ENCODE measurements at places on chromosomes 7 and 10.

- DNase-seq = no peak
Measured at GRCh38 chr7:64793106-64793755, 997 bp upstream of the ZNF138 start.

- DNase-seq = no peak
Measured at GRCh38 chr10:17385066-17385465, 69.3 kb downstream of the ST8SIA6 start.

DNA sequence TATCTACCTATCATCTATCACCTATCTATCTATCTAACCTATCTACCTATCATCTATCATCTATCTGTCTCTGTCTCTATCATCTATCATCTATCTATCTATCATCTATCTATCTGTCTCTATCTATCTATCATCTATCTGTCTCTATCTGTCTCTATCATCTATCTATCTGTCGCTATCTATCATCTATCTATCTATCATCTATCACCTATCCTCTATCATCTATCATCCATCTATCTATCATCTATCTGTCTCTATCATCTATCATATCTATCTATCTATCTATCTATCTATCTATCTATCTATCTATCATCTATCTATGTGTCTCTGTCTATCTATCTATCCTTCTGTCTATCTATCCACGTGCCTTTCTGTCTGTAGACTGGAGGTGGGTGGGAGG lies 59.5 kb upstream of the FAM20C start:
- no peak for DNase-seq

GRCh38 chr7:7976677-7977076 lies 8.1 kb downstream of the GLCCI1 start:
- no peak for DNase-seq

DNA sequence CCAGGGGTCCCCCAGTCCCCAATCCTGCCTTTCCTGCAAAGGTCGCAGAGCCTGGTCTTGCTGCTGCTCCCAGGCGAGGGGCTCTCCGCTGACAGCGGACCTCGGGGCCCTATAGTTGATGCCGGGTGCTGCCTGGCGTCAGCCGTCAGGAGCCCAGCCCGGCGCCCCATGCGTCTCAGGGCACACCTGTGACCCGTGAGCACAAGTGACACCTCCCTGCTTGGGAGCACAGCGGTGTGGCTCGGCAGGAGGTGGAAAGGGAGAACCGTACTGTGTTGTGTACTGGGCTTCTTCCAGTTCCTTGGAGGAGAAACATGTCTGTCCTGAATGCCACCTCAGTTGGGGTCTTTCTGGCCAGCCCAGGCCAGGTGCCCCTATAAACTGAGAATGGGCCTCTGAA lies 56.7 kb downstream of the LHPP start:
- DNase-seq = no peak

- DNase-seq = no peak
Measured at GRCh38 chr10:77682393-77683087, 44.9 kb upstream of the KCNMA1 start.

GRCh38 chr7:126700807-126701604 lies 551.7 kb downstream of the GRM8 start:
- no peak for DNase-seq

DNA sequence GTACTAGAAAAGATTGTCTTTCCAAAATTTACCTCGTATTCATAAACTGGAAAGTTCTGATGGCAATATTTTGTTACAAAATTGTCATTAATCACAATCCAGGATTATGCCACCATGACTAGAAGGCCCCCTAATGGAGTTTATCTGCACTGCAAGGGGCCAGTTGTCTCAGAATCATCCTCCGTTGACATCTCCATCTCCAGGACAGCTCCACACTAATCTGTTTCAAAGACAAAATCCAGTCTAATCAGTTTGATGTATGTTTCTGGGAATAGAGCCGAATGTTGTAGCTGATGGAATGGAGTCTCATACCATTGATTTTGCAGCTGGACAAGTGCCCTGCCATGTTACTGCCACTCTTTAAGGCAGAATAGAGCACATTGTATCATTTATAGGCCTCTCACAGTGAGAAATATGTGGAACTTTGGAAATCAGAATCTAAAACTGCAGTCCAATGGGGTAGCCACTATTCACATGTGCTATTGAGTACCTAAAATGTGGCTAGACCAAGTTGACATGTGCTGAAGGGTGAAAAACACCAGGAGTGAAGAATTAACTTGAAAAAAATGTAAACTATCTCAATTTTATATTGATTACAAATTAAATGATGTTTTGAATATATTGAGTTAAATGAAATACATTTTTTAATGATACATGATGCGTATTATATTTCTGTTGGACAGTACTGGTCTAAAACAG lies 38.3 kb upstream of the TOMM7 start:
- DNase-seq = no peak

DNA sequence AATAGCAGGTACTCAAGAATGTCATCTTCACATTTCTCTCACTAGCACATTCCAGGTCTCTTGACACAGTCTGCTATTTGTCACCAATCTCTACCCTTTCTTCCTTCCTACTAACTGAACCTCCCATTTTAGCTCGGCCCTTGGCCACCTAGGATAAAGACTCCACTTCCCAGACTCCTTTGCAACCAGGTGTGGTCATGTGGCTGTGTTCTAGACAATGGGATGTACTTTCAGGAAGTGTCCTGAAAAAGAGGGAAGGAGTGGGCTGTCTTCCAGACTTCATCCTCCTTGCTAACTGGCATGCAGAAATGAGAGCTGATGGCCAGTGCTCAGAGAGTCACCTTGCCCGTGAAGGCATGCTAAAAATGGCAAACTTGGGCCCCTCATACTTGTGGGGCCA lies 139.2 kb downstream of the AMPH start:
- DNase-seq = no peak

DNA sequence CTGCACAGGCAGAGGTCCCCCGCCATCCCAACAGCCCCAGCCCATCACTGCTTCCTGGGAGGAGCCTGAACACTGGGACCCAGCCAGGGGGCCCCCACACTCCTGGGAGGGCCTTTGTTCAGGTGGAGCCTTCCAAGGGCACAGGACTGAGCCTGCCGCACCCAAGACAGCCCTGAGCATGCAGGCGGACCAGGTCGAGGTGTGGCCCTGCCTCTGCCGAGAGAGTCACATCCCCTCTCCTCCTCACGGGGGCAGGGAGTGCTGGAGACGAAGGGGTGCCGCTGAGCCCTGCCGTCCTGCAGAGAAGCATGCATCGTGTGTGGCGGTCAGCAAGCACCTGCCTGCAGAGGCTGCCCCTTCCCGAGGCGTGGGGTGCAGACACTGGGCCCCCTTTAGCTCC lies 7.3 kb upstream of the MAFK start:
- no peak for DNase-seq

DNA sequence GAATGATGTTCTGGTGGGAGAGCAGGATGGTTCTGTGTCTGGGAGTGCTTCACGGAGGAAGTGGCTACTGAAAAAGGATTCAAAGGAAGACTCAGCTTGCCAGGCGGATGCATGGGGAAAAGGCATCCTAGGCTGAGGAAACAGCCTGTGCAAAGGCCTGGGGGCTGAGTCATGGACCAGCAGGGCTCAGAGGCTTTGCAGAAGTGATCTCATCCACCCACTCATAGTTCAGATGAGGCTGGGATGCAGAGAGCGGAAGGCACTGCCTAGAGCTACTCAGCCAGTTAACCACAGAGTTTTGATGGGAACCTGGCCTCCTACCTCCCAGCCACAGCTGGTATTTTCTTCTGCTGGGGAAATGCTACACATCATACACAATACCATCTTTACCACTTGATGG lies 15.8 kb upstream of the ADAMTS14 start:
- no peak for DNase-seq

DNA sequence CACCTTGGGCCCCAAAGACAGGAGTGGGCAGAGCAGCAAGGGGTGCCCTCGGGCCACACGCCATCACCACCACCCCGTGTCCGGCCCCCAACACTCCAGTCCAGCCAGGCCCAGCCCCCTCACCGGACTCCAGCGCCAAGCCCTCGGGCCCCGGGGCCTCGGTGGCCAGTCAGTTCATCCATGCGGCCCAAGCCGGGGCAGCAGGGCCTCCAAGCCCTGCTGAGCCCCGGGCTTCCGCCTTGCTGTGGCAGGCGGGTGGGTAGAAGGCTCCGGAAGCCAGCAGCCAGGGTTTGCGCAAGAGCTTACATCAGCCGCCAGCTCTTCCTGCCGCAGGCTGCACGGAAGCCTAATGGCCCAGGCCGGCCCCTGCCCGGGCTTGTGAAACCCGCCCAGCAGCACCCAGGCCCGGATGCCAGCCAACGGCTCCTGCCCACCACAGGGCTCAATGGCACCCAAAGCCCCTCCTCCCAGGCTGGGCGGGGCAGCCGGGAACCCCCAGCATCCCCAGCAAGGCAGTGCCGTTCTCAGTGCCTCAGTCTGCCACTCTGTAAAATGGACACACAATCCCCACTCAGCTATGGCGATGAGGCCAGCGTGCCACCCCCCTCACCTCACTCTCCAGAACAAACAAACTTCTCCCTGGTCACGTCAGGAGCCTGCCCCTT lies 26.5 kb downstream of the TNRC18 start:
- DNase-seq = no peak

- DNase-seq = no peak
Measured at GRCh38 chr7:104901240-104901619, 112.8 kb upstream of the KMT2E start.

GRCh38 chr7:7416031-7416858 lies 119.4 kb downstream of the COL28A1 start:
- DNase-seq = no peak

- no peak for DNase-seq
Measured at GRCh38 chr10:52979295-52979990, 206.9 kb upstream of the MBL2 start.

DNA sequence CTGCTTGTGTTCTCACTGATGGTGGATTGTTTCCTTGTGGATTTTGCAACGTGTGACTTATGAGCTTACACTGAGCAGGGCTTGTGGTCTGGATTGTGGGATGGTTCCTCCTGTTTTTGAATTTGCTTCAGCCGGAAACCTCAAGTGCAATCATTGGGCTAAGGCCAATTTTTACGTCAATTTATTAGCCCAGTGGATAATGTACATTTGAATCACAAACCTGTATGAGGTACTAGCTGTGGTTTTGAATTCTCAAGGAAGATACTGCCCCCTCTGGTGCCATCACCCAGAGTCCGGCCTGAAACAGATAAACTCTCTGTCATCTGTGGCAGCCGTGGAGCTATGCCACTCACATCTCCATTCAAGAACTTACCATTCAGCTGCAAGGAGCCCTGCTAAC lies 7.3 kb upstream of the ZNF777 start:
- DNase-seq = no peak

DNA sequence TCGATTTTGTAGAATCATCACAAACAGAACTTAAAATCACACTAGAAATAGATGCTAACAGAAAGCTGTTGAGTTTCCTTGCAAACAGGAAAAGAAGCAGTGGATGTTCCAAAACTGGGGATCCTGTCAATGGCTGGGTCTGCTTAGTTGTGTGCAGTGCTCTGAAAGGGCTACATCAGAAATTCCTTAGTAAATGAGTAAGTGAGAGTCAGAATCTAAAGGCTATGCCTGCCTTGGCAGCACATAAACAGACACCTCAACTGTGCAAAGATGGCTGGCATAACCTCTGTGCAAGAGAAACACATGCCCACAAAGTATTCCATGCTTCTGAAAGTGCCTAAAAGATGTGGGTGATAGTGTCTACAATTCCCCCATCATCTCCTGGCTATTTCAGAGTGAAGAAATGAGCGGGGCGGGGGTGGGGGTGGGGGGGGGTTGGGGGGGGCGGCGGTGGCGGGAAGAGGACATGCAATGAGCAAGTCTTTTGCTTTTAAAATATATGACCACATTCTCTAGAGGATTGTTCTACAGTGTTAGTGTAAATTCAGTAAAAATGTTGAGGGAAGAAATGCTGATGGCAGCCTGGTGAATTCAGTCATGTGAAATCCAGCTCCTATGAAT lies 138.1 kb upstream of the LAMB4 start:
- no peak for DNase-seq

DNA sequence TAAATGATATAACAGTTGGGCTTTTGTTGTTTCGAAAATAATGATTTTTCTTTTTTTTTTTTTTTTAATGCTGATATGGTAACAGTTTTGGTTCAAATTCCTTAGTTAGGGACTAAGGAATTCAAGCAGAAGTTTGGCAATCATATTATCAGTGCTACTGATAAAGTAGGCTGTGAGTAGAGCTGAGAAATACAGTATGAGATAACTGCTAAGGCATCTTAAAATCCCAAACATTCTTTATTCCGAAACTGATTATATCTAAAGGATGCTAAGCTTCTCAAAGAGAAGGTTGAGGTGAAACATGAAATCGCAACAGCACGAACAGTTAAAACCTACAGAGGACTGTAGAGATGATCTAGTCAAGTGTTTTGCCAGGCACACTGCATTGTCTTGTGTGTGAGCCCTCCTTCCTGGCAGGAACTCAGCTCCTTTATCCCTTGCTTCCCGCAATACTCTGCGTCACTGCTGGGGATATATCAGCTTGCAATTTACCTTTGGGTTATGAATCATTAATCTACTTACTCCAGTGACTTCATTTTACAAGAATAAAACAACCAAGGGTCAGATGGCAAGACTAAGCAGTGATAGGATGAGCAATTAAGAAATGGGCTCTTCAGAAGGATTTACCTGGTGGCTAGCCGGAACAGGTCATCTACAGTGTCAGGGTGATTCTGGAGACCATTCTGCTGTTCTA lies 36.7 kb downstream of the IRF5 start:
- no peak for DNase-seq

DNA sequence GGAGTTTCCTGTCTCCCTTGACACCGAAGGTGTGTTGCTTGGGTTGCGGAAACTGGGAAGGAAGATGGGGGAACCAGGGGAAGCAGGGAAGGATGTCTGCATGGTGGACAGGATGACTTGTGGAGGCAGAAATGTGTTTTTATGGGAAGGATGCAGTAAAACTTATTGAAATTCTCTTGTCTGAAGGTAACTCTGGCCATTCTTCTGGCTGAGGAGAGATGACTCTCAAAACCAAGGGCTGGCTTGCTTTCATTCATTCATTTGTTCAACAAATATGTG lies 1.5 kb downstream of the UBTD1 start:
- no peak for DNase-seq

DNA sequence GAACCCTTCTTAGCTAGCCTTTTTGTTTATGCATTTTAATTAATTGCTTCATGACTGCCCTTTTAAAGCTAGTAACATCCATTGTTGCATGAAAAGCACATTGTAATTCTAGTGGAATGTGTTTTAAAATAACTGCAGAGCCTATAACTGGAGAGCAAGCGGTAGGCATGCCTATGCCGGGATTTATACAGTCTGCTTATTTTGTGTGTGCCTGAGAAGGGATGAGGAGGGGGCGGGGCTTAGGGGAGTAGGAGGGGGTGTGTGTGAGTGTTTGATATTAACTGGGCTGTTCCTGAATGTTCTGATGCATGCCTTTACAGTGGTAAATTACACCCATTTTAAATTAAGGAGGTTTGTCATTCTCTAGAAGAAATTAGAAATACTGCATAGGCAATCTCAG lies 208.1 kb downstream of the TCF7L2 start:
- DNase-seq = no peak

GRCh38 chr7:64558323-64558705 lies 4.6 kb downstream of the ZNF680 start:
- DNase-seq = no peak

DNA sequence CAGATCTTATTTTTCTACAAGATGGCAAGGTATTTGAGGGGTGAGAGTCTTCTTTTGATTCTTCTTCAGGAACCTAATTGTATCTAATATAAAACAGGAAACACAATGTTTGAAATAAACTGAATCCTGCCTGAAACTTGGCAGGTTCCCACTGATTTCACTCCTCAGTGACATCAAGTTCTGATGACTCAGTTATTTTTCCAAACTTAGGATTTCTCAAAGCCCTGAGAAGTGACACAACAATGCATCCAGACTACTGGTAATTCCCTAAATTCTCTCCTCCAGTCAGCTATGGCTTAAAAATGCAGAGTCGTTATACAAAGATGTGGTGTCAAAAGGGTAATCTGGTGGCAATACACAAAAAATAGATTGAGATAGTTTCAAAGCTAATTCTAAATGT lies 80.9 kb downstream of the ABLIM1 start:
- no peak for DNase-seq
